Retinal pigment epithelial cell (primary cell): ENCODE measurements at places on chromosomes 3 and 15.

DNA sequence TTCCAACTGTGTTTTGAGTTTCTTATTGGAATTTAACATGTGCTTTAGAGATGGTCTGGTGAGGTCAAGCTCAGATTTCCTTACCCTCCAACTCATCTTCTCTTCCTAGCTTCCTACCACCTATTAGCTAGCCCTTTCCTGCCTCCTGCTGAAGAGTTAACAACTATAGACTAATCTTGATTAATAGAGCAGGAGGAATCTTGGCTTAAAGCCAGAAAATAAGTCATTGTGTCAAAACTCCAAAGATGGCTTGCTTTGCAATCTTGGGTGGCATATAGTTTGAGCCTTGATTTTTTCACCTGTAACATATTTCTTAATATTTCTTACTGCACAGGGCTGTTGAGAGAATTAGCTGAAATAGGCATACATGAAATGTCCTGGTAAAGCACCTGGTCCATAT is 27.3 kb downstream of the BCL2L10 start:
- no peak for DNase-seq

DNA sequence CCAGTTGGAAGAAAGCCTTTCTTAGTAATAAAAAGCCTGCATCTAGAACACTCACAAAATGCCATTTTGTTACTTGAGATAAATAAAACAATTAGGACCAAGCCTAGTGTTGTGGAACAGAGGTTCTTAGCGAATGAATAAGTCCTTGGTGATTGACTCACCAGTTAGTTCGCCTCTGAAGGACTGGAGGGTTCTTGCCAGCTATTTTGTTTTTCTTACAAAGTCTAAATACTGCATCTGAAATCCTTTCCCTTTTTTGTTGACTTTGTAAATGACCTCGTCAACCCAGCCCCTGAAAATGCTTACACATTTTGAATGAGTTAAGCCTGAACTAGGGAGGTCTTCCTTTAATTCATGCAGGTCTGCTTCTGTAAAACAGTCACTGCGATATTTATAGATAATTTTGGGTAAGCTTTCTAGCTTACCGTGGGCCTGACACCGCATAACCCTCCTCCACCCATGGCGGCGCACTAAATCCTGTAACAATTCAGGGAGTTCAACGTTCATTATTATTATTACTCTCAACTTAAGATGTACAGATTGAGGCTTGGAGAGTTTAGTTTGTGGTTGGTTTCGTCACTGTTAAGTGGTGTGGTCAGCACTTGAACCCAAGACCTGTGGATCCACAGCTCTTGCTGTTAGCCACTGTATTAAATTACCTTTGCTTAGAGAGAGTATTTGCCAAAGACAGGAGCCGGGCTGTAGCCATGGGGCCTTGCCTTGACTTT is 45.0 kb upstream of the SACM1L start:
- DNase-seq, result peak; percentile 76

GRCh38 chr3:196916221-196916620 is 26.1 kb downstream of the NCBP2 start:
- DNase-seq, result no peak

GRCh38 chr3:107522510-107523288 is at the start of gene BBX:
BBX (plus strand) TSS chr3:107522962; CDS start chr3:107710461, 187,499 bp downstream.
- peak; percentile 91 for DNase-seq

- no peak for DNase-seq
These were observed 19.8 kb downstream of the MEGF11 start for GRCh38 chr15:66233487-66234415.

- no peak for DNase-seq
These were observed 72.1 kb downstream of the RSL24D1 start for GRCh38 chr15:55124616-55125015.

DNA sequence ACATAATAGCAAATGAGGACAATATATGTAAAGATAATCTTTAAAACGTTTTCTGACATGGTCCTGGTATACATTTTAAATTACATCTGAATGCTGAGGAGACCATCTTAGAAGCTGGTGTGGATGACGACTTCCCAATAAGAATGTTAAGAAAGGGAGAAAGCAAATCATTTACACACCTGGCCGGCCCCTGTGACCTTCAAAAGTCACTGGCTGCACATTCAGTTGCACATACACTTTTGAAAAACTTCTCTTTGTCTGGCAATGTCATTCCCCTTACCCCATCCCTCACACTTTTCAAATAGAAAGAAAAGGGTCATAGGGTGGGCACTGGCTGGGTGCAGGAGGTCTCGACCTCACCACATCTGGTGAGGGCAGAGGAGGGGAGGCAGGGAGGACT is 391.0 kb downstream of the MECOM start:
- DNase-seq, result no peak

DNA sequence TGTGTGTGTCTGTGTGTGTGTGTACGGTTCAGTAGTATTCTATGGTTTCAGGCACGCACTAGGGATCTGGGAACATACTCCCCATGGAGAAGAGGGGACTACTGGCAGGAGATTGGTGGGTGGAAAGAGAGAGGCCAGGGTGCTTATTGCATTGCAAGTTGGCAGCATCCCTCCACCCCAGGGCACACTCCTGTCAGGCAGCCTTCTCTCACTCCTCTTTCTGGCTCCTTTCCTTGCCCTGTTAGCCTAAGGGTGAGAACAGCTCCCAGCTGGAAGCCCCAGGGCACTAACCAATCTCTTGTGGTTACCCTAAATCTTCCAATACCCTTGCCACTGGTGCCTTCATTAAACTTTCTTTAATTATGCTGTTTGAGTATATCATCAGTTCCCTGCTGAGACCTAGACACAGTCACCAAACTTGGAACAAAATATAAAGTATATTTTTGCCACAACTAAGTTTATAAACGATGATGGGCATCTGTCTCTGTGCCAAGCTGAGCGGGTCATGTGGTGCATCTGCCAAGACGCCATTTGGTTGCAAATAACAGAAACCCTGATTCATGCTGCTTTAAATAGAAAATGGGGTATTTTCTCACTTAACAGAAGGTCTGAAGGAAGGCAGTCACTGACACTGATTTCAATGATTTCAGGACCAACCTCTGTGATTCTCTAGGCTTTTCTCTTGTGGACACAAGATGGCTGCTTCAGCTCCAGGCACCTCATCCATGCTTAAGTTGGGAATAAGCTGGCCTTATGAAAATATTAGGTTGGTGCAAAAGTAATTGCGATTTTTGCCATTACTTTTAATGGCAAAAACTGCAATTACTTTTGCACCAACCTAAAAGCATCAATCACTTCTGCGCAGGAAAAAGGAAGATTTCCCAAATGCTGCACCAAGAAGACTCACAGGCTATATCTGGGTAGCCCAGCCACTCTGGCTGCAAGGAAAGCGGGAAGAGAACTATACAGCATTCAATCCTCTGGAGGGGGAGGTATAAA is 476.9 kb upstream of the PROK2 start:
- no peak for DNase-seq

DNA sequence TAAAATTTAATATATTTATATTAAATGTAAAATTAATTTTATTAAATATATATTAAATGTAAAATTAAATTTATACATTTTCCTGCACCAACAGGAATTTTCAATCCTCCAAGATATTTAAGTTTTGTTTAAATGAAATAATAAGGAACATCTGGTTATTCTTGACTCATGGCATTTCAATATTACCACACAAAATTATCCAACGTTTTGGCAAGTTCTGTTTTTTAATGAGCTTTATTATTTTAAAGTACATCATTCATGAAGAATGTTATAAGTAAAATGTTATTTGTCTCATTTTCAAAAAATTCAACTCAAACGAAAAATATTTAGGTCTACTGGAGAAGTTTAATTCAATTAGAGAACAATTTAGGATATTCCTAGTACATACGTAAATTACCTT is 811.4 kb downstream of the NAALADL2 start:
- DNase-seq, result no peak

GRCh38 chr15:57692709-57693108 is 13.8 kb upstream of the POLR2M start:
- no peak for DNase-seq

GRCh38 chr15:100248236-100248635 is 93.5 kb downstream of the ADAMTS17 start:
- DNase-seq, result no peak

GRCh38 chr3:61570813-61571212 is 9.4 kb downstream of the PTPRG start:
- no peak for DNase-seq

GRCh38 chr3:69868841-69869420 is 129.7 kb downstream of the MITF start:
- DNase-seq, result no peak

- no peak for DNase-seq
These were observed 26.8 kb downstream of the RPN1 start for GRCh38 chr3:128623762-128624176.

GRCh38 chr3:152257563-152258035 is 11.1 kb upstream of the MBNL1 start:
- DNase-seq, result no peak

DNA sequence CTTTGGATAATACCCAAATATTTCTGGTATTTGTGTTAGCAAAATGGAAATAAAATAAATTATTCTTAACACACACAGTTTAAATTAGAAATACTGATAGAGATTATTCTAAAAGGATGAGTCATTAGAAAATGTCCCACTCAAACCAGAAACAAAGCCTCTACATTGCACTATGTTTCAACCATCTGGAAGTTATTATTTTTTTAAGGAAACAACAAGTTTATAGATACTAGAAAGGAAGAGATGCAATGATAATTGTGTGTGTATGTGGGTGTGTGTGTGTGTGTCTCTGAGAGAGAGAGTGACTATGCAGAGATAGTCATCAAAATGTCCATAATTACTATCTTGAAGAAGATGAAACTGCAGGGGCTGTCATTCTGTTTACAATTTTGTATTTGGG is 1340.5 kb downstream of the ROBO1 start:
- no peak for DNase-seq
